NCI-H146 (cell line): ENCODE measurements at places on chromosomes 16 and 17.

DNA sequence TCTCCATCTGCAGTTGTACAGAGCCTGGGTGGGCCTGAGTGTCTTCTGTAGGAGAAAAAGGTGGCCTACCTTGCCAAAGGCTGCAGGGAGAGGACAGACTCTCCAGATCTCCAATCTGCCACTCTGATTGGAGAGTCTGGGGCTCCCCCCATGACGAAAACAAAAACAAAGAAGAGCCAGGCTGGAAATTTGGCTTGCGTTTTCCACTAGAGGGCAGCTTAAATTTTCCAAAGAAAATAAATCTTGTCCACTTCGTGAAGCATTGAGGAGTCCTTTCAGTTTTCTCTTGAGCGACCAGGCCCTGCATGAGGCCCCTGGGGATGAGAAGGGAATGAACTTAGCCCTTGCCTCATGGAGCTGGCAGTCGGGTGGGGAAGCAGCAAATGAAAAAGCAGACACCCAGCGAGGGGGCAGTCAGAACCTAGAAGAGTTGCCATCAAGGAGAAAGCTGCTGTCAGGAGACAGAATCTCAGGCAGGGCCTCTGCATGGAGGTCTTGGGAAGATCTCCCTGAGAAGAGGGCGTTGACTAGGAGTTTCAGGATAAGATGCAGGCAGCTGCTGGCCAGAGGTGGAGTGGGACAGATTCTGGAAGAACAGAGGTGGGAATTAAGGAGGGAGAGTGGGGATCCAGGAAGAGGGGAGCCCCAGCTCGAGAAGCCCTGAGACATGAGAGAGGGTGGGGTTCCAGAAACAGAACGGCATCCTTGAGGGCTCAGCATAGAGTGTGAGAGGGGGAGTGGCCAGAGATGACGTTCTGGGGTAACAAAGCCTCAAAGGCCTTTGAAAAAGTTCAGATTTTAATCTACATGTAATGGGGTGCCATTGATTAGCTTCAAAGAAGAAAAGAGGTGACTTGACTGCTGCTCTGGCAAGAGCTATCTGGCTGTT lies 8.4 kb upstream of the SHCBP1 start:
- DNase-seq, result no peak

GRCh38 chr17:64320613-64321553 lies 57.8 kb upstream of the TEX2 start:
- peak; percentile 80 for DNase-seq

DNA sequence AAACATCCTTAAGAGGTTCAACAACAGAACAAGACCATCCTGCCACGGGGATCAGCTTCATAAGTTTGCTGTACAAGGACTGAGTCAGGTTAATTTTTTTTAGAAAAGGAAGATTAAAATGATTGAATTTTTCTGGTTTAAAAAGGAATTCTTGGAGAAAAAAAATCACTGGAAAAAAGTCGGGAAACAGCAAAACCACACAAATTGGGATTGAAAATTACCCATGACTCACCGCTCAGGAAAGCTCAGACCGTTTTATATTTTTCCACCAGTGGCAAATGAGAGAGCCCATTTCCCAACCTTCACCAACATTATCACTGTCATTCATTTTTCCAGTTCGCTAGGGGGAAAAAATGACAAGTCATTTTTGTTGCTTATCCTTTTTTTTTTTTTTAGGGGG lies 46.6 kb downstream of the MRM3 start:
- DNase-seq, result no peak

DNA sequence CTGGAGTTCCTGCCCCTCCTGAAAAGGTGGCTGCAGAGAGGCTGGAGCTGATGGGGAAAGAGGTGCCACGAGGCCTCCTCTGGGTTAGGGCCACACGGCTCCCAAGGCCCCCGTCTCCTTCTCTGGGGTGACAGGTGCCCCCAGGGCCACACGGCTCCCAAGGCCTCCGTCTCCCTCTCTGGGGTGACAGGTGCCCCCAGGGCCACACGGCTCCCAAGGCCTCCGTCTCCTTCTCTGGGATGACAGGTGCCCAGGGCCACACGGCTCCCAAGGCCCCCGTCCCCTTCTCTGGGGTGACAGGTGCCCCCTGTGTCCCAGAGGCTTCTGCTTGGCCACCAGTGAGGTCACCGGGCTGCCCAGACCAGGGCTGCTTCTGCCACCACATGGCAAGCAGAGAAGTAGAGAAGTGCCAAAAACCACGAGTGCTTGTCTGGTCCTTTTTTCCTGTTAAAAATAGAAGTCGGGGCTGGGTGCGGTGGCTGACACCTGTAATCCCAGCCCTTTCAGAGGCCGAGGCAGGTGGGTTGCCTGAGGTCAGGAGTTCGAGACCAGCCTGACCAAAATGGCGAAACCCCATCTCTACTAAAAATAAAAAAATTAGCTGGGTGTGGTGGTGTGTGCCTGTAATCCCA lies 4.1 kb downstream of the CAPN15 start:
- DNase-seq, result no peak

- DNase-seq, result no peak
These were observed 117.8 kb downstream of the AATF start for GRCh38 chr17:37066322-37067255.

DNA sequence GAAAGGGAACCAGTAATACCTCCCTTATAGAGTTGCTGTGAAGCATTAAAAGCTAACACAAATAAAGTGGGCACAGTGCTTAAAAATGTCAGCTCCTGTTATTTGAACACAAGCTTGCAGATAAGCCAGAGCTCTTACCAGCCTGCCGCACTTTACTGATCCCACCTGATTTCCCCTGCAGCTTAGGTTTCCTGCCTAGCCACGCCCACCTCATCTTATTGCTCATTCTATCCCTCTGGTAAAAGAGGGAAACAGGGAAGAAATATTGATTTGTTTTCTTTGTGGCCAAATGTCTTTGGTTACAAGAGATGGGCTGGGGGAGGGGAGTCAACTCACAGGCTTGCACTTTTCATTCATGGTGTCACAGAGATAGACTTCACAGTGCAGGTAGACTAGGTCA lies 9.6 kb upstream of the GP2 start:
- DNase-seq, result no peak

DNA sequence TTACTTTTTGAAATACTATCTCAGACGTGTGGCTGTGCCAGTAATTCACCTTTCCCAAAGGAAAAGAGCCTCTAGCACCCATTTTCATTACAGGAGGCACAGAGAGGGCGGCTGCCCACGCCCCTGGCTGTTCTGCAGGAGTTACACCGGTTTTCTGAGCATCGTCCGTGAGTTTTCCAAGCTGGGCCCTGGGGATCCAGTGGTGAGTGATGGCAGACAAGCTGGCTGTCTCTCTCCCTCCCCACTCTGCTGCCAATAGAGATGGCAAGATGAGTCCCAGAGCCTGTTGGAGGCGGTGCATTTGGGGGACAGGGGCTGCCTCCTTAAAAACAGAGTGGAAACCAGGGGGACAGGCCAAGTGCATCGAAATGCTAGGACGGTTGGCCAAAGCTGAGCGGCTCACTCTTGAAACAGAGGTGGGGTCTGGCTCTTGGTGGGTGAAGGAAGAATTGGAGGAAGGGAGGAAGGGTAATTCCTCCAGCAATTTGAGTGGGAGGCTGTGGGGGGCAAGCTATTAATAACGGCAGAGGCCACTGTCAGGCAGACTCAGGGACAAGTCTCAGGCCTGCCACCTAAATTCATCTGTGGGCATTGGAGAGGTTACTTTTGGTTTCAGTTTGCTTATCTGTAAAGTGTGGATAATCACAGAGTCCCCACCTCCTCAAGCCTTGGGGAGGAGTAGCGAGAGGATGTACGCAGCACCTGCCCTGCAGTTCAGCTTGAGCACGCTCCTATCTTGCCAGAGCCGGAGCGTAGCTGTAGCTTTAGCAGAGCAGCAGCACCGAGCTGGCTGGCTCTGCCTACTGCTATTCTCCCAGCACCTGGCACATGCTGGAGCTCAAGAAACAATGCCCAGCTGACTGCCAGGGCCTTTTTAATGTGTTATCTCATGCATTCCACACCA lies 7.5 kb upstream of the NOS2 start:
- no peak for DNase-seq

DNA sequence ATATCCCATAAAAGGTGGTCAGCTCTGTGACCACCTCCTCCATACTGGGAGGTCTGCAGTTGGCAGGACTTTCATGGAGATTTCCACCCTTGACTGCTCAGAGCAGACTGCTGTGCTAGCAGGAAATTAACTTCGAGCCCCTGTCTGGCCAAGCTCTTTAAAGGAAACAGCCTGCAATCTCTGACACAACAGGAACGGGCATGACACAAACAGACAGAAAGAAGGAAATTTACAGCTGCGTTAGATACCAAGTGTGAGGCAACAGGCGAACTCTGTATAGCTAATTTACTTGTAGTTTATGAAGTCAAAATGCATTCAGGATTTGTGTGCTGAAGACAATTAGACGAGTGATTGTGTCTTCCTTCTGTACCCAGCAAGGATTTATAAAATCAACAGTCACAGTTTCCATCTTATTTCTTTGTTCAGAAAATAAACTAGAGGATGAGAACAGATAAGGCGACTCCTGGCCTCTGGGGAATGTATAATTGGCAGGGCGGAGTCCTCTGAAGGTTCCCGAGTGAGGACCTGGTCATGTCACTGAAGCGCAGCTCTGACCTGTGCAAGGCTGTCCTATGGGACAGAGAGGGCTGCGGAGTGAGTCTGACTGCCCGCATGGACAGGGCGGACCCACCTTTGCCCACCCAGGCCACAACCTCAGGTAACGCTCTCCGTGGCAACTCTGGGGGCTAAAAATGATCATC lies 16.1 kb downstream of the WIPI1 start:
- no peak for DNase-seq

DNA sequence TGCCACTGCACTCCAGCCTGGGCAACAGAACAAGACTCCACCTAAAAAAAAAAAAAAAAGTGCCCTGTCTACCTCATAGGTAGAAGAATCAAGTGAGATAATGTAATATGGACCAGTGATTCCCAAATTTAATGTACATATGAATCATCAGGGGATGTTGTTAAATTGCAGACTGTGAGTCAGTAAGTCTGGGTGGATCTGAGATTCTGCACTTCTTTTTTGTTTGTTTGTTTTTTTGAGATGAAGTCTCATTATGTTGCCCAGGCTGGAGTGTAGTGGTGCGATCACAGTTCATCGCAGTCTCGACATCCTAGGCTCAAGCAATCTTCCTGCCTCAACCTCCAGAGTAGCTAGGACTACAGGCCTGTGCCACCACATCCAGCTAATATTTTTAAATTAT lies 31.6 kb downstream of the HOXB1 start:
- no peak for DNase-seq

DNA sequence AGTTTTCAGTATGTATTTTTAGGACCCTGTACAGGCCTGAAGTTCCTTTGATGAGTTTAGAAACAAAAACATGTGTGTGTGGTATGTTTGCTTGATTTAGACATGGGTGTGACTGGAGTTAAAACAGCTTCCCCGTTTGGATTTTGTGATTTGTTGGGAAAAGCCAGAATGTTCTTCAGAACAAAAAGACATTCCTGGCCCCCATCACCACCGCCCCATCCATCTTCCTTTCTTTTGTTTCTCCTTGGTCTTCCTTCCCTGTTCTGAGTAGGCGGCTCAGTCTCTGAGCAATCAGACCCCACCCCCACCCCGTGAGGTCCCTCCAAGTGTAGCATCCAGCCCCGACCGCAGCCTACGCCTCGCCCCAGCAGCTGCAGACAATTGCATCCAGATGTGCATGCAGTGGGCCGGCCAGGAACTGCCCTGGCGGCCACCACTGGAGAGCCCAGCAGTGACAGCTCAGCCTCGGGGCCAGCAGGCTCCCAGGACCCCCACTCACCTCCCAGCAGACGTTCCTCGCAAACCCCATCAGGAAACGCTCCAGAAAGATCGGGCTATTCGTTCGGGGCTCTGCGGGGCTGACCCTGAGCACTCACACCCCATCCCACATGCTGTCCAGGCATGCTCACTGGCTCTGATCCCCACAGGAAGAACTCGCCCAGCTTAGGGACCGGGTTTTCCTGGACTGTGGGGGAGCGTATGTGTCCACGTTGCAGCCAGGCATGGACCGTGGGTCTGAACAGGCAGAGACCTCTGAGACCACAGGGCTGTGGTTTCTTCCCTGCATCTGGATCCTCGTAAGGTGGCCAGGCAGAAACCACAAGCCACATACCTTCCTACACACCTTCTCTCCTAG lies 99.8 kb upstream of the CDH5 start:
- no peak for DNase-seq

DNA sequence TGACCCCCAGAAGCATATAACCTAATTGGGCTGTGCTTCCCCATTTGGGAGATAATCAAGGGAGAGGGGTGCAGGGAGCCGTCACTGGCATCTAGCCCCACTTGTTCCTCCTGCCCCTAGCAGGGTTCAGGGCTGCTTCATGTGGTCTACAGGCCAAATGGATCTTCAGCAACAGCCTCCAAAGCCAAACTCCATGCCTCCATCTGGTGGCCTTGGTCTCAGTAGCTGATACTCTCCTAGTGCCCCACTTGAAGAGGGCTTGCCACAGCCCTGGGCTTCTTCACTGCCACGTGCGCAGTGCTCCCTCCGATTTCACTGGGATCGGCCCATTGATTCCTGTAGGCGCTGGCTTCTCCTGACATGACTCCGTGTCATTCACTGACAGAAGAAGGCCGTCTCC lies 24.6 kb downstream of the LYRM9 start:
- no peak for DNase-seq

DNA sequence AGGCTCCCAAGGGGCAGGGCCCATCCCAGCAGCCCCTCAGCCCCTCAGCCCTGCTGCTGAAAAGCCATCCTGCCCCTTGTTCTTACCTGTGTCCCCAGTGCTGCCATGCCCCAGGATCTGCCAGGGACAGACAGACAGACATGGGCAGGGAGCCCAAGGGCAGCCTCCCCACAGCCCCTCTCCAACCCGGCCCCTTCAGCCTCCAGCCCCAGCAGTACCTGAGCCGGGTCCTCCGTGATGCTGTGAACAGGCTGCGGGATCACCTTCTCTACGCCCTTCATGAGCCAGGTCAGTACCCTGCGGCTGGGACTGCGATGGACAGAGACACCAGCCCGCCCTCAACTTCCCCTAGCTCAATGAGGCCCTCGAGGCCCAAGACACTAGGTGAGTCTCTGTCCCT lies 8.2 kb downstream of the CNGB1 start:
- DNase-seq, result no peak

DNA sequence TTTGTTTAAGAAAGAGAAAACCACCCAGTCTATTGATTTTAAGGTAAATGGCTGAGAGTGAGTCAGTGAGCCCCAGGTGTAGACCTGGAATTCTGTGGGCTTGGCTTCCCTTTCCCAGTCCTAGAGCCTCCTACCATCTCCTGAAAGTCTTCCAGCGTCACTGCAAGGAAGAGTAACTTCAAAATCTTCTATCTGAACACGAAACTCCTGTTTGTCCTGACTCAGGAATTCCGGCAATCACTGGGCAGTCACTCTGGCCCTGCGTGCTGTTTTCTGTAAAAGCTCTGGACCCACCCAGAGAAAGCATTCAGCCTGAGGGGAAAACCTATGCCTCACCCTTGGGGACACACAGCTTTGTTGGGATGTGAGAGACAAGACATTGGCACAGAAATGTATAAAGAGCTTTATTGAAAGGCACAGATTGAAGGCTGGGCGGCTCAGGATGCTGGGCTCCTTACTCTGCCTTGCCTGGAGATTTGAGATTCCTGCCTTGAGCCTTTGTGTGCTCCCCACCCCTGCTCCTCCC lies 15.9 kb downstream of the MINK1 start:
- DNase-seq, result no peak

- no peak for DNase-seq
These were observed 6.6 kb downstream of the ABI3 start for GRCh38 chr17:49216953-49217650.
